Stimulated activated naive CD8-positive, alpha-beta T cell treated with anti-CD3 and anti-CD28 coated beads, Interleukin-15, amount 100 ng/mL, for 72 hours (primary cell): ENCODE measurements at places on chromosomes 5 and 9.

- DNase-seq, result no peak
Measured at GRCh38 chr9:124906966-124907365, 33.9 kb downstream of the GOLGA1 start.

GRCh38 chr9:27247756-27248155, 49.2 kb downstream of the EQTN start:
- DNase-seq, result no peak

- DNase-seq, result no peak
Measured at GRCh38 chr9:82404881-82405280, 416.3 kb downstream of the SPATA31D1 start.

- DNase-seq, result no peak
Measured at GRCh38 chr9:109939698-109940342, 159.8 kb downstream of the PALM2AKAP2 start.

- DNase-seq, result peak; percentile 4
Measured at GRCh38 chr5:146079695-146080373, 25.5 kb downstream of the PLAC8L1 start.
